Femur (tissue), 1 donor: ENCODE measurements at places on chromosomes 1 and 21.

DNA sequence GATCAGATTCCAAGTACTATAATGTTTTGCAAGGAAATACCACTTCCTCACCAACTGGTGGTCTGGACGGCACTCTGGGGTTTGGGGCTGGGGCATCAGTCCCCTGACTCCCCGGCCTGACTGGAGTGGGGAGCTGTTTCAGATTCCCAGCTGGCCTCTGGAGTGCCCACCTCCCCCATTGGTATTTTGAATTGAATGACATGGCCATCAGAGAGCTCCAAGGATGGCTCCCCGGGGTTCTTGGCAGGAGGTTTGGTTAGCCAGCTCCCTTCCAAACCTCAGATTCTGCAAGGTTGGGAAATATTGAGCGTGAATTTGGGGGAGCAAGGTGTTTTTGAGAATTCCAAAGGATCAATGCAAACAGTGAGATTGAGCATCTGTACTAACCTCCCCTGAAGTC, 2.2 kb upstream of the INAVA start:
- no peak for DNase-seq

GRCh38 chr1:111756124-111756513, 418 bp downstream of the DDX20 start:
- DNase-seq = no peak

- DNase-seq = no peak
Observed at GRCh38 chr1:42721926-42722325, 18.1 kb downstream of the CLDN19 start.

- no peak for DNase-seq
Observed at GRCh38 chr1:116537040-116537831, 33.6 kb downstream of the CD58 start.

GRCh38 chr1:157166590-157166989, 28.4 kb upstream of the ETV3 start:
- no peak for DNase-seq

DNA sequence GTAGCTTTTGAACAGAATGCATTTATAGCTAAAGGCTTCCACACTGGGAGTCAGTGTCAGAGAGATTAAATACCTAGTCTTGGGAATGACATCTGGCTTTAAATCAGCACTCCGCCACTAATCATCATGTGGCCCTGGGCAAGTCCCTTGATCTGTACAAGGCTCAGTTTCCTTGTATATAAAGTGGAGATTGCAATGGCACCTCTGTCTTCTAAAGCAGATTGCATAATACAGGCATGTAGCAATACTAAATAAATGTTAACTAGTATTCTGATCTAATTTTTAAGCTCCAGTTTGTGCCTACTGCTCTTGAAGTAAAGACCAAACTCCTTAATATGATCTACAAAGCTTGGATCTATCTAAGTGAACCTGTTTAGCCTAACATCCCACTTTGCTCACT, 249.4 kb downstream of the PLPP3 start:
- no peak for DNase-seq

DNA sequence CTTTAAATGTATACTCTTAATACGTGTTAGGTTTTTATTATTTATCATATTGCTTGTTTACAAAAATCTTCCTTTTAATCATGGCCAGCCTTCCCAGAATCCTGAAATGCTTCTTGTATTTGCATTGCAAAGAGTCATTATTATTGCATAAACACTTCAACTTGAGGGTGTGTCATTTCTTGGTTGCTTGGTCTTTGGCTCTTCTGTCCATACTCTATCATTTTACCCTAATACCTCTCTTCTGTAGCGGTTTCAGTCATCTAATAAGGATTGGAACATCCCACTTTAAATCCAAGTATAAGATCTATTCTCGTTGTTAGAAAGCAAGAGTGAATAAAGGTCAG, 200.6 kb upstream of the CACYBP start:
- no peak for DNase-seq

GRCh38 chr1:227449051-227449450, 114.3 kb upstream of the ZNF678 start:
- DNase-seq = no peak

DNA sequence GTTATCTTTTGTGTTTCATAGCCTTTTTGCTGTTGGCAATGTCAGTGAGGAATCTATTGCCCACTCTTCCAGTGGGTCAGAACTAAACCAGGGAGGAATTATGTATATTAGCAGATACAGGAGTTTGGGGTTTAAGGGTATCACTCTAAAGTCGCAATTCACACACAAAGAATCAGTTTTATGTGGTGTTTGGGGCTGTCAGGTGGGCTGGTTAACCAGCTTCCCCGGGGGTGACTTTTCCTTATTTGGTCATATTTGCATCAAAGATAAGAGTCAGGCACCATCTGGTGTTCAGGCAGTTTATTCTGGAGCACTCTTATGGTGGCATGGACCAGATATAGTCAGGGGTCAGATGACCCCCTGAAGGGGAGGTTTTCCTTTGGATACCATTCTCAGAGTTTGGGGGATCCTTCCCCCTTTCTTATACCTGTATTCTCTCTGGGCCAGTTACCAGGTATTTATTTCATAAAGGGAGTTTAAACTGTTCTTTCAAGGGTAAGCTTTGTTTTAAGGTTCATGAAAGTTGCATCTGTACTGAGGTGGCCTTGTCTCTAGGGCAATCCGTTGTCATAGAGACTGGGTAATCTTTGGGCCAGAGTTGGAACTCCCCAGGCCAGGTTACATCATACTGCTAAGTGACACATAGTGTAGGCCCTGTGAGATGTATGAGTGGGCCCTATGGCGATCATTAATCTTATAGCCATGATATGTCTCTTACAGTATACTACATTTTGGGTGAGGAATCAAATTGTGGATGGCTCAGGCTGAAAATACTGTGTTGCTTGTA, 148.2 kb downstream of the RWDD3 start:
- DNase-seq = no peak

- no peak for DNase-seq
Observed at GRCh38 chr1:109704173-109704572, 7.9 kb upstream of the GSTM5 start.

DNA sequence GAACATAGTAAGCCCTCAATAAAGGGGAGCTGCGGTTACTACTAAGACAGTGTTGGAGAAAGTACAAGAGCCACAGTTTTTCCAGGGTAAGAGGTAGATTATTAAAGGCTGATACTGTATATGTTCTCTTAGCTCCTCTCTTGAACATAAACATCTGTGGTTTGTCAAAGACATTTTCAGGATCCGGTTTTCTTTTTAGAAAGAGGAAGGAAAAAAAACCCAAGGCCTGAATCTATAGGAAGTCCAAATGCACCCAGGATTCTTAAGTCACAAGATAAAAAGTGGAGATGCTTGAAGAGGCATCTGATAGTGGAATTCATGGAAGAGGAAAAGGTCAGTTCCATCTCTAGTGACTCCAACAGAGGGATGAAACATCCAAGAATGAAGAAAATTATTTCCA, 24.6 kb upstream of the SLC45A3 start:
- DNase-seq = no peak

- DNase-seq = no peak
Observed at GRCh38 chr1:209390764-209391163, 192.8 kb upstream of the CAMK1G start.

- no peak for DNase-seq
Observed at GRCh38 chr1:169368406-169368769, 393 bp downstream of the BLZF1 start.

- no peak for DNase-seq
Observed at GRCh38 chr1:189463166-189463565, 1014.5 kb downstream of the BRINP3 start.

DNA sequence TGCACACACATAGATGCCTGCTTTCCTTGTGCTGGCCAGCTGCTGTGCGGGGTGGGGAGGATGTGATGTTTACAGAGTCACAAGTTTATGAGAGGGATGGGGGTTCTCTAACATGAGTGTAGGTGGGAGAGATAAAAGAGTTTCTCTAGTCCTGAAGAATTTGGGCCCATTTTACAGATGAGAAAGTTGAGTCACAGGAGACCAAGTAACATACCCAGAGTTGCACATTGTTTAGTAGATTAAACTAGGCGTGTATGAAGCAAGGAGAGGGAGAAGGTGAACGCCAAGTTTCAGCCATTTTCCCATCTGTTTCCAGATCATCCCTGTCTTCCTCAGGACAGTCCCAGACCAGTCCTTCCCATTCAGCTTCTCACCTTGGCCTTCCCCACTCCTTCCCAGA, 126.7 kb downstream of the EPHB2 start:
- DNase-seq = no peak

- no peak for DNase-seq
Observed at GRCh38 chr21:25428537-25428936, 178.7 kb downstream of the MRPL39 start.

DNA sequence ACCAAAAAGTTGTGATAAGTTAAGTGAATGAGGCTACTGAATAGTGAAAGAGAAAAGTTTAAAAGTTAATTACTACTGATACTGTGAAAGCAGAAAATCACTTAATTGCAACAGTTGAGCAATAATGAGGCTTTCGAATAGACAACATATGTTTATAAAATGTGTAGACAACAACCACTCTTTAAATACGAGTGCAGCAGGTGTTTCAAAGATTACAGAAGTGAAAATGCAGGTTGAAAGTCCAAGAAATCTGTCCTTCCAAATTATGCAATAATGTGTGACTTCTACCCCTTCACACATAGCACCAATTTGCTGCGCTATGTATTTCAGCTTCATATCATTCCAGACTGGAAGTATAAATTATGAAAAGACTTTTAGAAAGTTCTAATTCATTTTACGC, 213.0 kb downstream of the COL24A1 start:
- DNase-seq = no peak

DNA sequence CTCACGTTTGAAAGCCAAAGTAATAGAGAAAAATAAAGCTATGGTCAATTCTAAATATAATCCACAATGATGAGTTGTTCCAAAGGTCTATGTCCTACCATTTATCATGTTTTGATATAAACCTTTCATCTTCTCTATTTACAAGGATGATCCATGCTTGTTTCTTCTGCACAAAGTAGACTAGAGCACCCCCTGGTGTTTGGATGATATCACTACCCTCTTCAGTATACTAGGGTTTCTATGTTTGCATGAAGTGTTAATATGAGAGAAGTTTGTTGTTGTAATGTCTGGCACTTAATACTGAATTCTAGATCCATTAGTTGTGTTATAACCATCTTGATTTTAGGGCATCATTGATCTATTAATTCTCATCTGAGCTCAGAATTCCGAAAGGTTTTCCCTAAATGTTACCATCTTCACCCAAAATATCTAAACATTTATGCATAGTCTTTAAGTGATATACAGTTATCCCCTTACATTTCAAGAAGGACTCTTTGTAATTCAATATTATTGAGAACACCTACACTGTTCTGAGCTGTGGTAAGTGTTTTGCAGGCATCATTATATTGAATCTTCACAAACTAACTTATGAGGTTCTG, 21.1 kb downstream of the CLDN8 start:
- no peak for DNase-seq

GRCh38 chr1:8660411-8660828, 157.0 kb downstream of the RERE start:
- DNase-seq = peak; percentile 82

- no peak for DNase-seq
Observed at GRCh38 chr21:41367301-41367944, 5.6 kb downstream of the MX2 start.

GRCh38 chr1:86224651-86225310, 68.2 kb upstream of the COL24A1 start:
- no peak for DNase-seq

DNA sequence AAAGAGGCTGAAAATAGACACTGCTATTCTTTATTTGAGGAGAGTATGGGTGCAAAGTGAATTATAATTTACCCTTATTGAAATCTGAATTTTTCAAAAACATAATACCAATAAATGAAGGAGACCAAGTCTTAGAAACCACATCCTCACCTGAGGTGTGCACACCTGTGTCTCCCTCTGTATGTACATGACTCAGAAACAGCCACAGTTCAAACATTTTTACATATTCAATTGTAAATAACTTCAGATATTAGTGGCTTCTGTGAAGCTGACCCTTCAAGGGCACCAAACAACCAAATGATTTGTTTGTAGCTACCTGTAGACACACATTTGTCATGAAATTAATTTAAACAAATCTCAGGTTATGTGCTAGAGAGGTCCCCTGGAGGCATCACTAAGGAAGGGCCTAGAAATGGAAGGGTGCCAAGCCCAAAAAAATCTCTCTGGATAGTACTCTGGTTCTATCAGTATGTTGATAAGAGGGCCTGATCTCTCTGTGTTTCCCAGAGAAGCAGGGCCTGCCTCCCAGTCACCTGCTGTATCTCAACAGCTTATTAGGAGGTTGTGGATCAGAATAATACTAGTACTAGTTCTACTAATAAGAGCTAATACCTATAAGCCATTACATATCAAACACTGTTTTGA, 28.1 kb downstream of the ERI3 start:
- DNase-seq = no peak

DNA sequence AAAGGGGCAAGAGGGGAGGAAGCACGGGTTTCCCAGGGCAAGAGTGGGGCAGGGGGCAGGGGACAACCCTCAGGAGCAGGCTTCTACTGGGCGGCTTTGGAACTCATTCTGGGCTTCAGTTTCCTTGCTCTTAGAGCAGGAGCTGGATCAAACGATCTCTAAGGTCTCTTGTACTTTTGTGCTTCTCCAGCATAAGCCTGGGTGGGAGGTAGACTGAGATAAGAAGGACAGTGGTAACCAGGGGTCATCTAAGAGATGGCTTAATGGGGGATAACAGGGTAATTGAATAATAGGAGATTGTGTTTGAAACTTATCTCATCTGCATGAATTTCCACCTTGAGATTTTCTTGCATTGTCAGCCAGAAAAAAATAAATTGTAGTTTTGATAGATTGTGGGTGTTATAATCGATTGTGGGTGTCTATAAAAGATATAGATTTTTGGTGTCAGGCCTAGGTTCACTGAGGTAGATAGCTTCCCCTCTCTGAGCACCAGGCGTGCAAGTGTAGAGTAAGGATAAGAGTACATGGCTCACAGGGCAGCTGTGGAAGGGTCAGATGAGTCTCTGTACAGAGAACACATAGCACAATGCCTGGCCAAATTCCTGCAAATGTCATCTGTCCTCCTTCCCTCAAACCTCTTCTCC, 68.0 kb downstream of the CD58 start:
- DNase-seq = no peak
